ENCODE measurements at places on chromosomes 4 and X. TPM values are rescaled to one million over a fixed set of nuclear protein-coding genes. Genes with fewer than 3 reads are reported as not detected.

Gene SMIM10
- total RNA-seq, result 6.3 TPM

DNA sequence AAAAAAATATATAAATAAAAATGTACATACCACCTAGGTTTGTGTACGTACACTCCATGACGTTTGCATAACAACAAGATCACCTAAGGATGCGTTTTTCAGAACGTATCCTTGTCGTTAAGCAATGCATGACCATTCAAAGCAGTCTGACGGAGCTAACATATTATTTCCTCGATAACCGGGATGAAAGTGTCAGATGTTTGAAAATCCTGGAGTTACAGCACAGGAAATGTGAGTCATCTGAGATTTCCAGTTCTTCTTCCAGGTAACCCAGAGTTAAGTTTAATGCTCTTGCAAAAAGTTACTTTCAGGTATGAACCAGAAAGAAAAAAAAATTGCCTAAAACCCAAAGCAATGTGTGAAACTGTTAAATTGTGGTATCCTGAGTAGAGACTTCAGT is 107.9 kb downstream of the LDB2 start:
- no peak overlapping the region for H3K27ac ChIP-seq
- H3K36me3 ChIP-seq, result no peaks in the 10 kb centered on the region
- H3K4me1 ChIP-seq, result peaks cover 2% of the 10 kb centered on the region

Gene ADAM29
- not detected for total RNA-seq

GRCh38 chrX:74814681-74815080 is 110.6 kb downstream of the NEXMIF start:
- no peaks in the 10 kb centered on the region for H3K27me3 ChIP-seq
- DNase-seq, result no peak
- no peaks in the 10 kb centered on the region for H3K36me3 ChIP-seq
- H3K27ac ChIP-seq, result no peak overlapping the region
- H3K4me3 ChIP-seq, result no peak overlapping the region
- H3K4me1 ChIP-seq, result no peaks in the 10 kb centered on the region

DNA sequence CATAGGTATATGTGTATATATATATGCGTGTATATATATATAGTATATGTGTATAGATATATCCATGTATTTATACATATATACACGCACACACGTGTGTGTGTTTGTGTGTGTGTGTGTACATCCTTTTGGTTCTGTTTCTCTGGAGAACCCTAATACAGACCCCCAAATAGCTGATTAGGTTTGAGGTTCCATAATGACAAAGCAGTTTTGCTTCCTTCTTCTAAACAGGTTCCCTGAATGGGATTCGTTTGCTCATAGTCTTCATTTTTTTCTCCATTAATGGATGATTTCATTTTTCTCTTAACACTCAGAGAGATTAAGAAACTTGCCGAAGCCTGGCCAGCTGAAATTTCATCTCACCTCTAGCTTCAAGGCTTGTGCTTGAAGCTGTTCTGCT is 234.0 kb upstream of the BCOR start:
- no peak for DNase-seq
- no peak overlapping the region for H3K27ac ChIP-seq
- H3K27me3 ChIP-seq, result no peaks in the 10 kb centered on the region
- H3K36me3 ChIP-seq, result no peaks in the 10 kb centered on the region
- no peaks in the 10 kb centered on the region for H3K4me1 ChIP-seq
- H3K4me3 ChIP-seq, result no peak overlapping the region

DNA sequence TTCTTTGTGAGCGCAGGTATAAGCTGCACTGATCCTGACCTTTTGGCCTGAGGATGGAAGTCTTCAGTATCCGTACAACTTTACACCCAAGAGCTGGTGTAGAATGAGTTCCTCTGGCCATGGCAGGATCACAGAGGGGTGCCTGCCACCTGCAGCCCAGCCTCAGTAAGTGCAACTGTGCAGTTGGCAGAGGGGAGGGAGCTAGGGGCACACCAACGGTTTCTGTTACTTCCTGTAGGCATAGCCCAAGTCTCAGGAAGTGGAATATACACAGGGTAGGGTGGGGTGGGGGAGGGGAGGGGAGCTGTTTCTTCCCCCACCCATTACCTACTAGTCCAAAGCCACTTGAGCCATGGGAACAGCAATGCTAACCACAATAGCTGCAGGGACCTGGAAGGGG is 85.4 kb upstream of the GBA3 start:
- H3K4me3 ChIP-seq, result no peak overlapping the region
- H3K27ac ChIP-seq, result no peak overlapping the region
- H3K36me3 ChIP-seq, result no peaks in the 10 kb centered on the region
- H3K4me1 ChIP-seq, result no peaks in the 10 kb centered on the region

- H3K27me3 ChIP-seq, result no peaks in the 10 kb centered on the region
- H3K27ac ChIP-seq, result no peak overlapping the region
- no peaks in the 10 kb centered on the region for H3K4me1 ChIP-seq
- no peak for DNase-seq
These were observed 654.9 kb upstream of the HTR2C start for GRCh38 chrX:113929004-113929403.

GRCh38 chrX:109596015-109596414 is 29.0 kb downstream of the KCNE5 start:
- no peak overlapping the region for H3K27ac ChIP-seq
- H3K36me3 ChIP-seq, result no peaks in the 10 kb centered on the region
- no peaks in the 10 kb centered on the region for H3K4me1 ChIP-seq
- no peak overlapping the region for H3K4me3 ChIP-seq
- no peak for DNase-seq
- no peaks in the 10 kb centered on the region for H3K27me3 ChIP-seq

Gene TMEM150C
- 19.0 TPM for total RNA-seq

DNA sequence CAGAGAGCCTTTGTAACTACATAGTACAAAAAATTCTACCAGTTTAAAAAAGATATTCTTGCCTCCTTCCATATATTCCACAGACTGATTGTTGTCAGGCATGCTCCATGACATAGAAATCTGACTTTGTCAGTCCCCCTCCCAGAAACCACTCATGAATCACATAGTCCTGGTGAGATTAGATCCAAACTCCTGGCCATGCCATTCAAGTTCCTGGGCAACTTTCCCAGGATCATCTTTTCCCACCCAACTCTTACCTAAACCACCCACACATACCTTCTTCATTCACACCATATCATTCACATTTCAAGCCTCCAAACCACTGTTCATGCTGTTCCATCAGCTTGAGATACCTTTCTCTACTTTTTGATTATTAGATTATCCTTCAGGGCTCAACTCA is 46.4 kb downstream of the SLC16A2 start:
- DNase-seq, result no peak
- no peaks in the 10 kb centered on the region for H3K27me3 ChIP-seq
- no peak overlapping the region for H3K27ac ChIP-seq

DNA sequence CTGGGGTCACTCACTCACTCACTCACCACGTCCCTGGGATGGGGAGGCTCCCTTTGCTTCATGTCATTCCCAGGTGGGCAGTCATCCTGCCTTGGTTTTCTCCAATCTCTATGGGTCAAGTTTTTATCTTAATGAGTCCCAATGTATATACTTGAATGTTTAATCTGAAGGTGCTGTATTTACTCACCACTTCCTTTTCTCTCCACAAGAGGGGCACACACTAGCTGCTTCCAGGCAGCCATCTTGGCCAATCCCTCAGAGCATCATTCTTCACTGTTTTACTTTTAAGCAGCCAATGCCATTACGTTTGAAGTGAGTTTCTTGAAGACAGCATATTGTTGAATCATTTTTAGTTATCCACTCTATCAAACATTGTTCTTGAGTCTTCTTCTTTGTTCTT is 153.4 kb upstream of the ARSJ start:
- no peak overlapping the region for H3K4me3 ChIP-seq
- DNase-seq, result no peak
- H3K36me3 ChIP-seq, result no peaks in the 10 kb centered on the region

GRCh38 chr4:77699731-77700210 is 94.2 kb downstream of the CXCL13 start:
- no peak overlapping the region for H3K4me3 ChIP-seq
- H3K27me3 ChIP-seq, result no peaks in the 10 kb centered on the region
- no peaks in the 10 kb centered on the region for H3K4me1 ChIP-seq
- DNase-seq, result no peak
- H3K36me3 ChIP-seq, result no peaks in the 10 kb centered on the region
- no peak overlapping the region for H3K27ac ChIP-seq

Gene CRMP1
- total RNA-seq, result 4.2 TPM

GRCh38 chr4:113822555-113823290 is 61.2 kb upstream of the CAMK2D start:
- no peaks in the 10 kb centered on the region for H3K36me3 ChIP-seq
- DNase-seq, result no peak
- H3K4me1 ChIP-seq, result no peaks in the 10 kb centered on the region
- H3K4me3 ChIP-seq, result no peak overlapping the region
- H3K27ac ChIP-seq, result no peak overlapping the region

Gene EVC2
- total RNA-seq, result 10.9 TPM

Gene FAM9B
- not detected for total RNA-seq

GRCh38 chrX:138128027-138128671 is 562.2 kb downstream of the ZIC3 start:
- H3K27ac ChIP-seq, result no peak overlapping the region
- H3K4me1 ChIP-seq, result peaks cover 3% of the 10 kb centered on the region
- H3K36me3 ChIP-seq, result no peaks in the 10 kb centered on the region
- no peaks in the 10 kb centered on the region for H3K27me3 ChIP-seq

Gene NDST3
- 2.4 TPM for total RNA-seq

Gene NXF2B
- not detected for total RNA-seq

DNA sequence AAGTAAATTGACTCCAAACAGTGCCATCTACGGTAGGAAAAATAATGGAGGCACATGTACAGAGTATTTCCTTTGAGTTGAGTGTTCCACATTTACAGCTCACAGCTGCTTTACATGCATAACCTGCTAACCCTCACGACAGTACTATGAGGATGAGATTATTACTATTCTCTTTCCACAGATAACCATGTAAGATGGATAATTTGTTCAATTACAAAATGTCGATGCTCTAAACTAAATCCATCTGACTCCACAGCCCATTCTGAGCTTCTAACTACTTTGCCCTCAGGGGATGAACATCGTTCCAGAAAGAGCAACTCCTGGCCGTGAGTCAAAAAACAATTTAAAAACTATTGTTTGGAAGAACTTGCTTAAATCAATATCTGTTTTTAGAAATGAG is 330.4 kb upstream of the NWD2 start:
- H3K27ac ChIP-seq, result no peak overlapping the region
- no peak for DNase-seq
- H3K4me3 ChIP-seq, result no peak overlapping the region
- H3K36me3 ChIP-seq, result no peaks in the 10 kb centered on the region
- no peaks in the 10 kb centered on the region for H3K4me1 ChIP-seq

GRCh38 chrX:153635388-153635787 is 11.6 kb upstream of the DUSP9 start:
- H3K27me3 ChIP-seq, result no peaks in the 10 kb centered on the region
- no peak overlapping the region for H3K4me3 ChIP-seq
- no peak for DNase-seq
- peaks cover 5% of the 10 kb centered on the region for H3K4me1 ChIP-seq
- H3K36me3 ChIP-seq, result no peaks in the 10 kb centered on the region

DNA sequence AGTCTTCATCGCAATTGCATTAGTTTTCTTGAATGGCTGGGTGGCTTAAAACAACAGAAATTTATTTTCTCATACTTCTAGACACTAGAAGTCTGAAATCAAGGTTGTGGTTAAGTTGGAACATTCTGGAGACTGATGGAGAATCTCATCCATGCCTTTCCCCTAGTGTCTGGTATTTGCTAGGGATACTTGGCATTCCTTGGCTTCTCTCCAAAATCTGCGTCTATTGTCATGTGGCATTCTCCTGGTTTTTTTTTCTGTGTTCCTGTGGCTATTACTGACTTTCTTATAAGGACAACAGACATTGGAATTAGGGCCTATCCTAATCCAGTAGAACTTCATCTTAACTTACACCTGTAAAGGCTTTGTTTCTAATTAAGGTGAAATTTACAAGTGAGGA is 272.8 kb upstream of the EPHA5 start:
- H3K4me1 ChIP-seq, result no peaks in the 10 kb centered on the region
- no peak overlapping the region for H3K4me3 ChIP-seq
- DNase-seq, result no peak
- H3K27me3 ChIP-seq, result no peaks in the 10 kb centered on the region
- H3K27ac ChIP-seq, result no peak overlapping the region

GRCh38 chr4:152586668-152587067 is 50.8 kb upstream of the FBXW7 start:
- H3K36me3 ChIP-seq, result no peaks in the 10 kb centered on the region
- no peak overlapping the region for H3K4me3 ChIP-seq
- H3K4me1 ChIP-seq, result no peaks in the 10 kb centered on the region
- no peaks in the 10 kb centered on the region for H3K27me3 ChIP-seq
- DNase-seq, result no peak
- no peak overlapping the region for H3K27ac ChIP-seq

DNA sequence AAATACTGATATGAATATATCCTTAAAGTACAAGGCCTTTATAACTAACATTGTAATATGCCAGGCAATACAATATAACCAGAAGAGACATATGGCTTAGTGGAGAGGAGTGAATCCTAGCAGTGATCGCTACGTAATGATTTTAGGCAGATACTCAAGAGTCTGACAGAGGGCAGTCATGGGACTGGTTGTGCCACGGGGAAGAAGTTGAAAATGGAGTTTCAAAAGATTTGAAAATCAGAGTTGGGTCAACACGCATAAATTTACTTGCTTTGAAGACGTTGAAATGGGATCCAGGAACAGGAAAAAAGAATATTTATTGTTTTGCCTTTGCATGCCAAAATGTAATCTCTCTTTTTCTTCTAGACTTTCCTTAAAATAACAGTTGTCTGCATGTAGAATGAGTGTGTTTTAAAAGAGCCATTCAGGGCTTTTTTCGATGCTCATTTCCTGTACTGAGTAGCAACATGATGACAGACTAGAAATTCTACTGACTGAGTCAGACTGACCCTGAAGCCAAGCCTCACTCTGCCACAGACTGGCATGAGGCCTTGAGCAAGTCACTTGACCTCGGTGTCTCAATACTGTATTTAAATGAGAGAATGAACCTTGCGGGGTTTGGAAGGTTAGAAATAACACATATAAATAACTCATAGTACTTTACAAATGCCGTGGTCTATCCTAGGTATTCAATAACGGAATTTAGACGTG is 8.1 kb upstream of the SMS start:
- H3K36me3 ChIP-seq, result no peaks in the 10 kb centered on the region
- H3K27me3 ChIP-seq, result no peaks in the 10 kb centered on the region
- H3K27ac ChIP-seq, result no peak overlapping the region
- no peak overlapping the region for H3K4me3 ChIP-seq

DNA sequence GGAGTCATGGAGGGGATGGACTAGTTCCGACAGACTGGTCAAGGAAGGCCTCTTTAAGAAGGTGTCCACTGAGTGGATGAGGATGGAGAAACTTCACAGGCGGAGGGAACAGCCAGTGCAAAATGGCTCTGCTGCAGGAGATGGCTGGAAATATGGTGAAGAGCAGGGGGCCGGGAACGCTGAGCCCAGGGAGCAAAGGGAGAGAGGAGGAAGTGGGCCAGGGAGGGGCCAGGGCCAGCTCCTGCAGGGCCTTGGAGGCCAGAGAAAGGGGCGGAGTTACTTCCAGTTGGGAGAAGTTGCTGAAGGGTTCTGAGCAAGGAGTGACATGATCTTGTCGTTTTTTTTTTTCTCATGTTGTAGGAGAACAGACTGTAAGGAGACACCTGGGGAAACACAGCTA is 94.5 kb downstream of the WFS1 start:
- no peak overlapping the region for H3K4me3 ChIP-seq
- H3K4me1 ChIP-seq, result no peaks in the 10 kb centered on the region
- H3K36me3 ChIP-seq, result no peaks in the 10 kb centered on the region
- no peak for DNase-seq

Gene GCNA
- 1.7 TPM for total RNA-seq

Gene CT45A1
- not detected for total RNA-seq

Measured in ovary (tissue), 10 donors.